ENCODE measurements at places on chromosomes 4 and X.

DNA sequence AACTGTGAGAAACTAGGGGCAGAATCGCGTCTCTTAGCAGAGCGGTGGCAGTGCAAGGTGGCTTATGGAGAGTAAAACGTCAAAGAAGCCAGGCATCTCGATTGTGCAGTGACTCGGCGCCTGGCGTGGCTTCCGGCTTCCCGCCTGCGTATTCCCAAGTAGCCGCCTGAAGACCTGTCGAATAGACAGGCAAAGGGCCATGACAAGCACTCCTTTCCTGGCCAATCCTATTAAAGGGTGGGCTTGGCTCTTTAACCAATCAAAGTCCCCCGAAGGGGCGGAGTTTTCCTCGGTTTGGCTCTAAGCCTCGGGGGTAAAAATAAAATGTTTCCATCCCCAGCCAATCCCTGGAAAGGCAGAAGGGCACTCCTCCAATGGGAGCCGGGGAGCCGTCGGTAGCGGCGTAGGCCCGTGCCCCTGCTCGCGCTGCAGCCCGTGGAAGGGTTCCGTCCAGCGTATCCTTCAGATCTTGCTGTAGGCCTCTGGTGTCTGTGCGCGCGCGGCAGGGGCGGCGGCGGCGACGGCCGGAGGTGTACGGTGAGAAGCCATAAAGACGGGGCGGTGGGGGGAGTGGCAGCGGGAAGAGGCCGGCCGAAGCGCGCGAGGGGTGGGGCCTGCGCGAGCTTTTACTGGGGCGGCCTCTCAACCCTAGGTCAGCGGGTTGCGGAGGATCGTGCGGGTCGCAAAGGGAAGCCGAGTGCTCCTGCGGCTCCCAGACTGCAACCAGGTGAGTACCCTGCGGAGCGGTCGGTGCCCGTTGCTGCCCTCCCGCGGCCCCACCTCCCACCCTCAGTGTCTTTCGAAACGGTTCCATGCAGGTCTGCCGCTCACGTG lies at the start of gene KANTR:
Gene KANTR, plus strand, starts transcription at position 395 of the 834 bp plus-strand sequence. CDS start 30,131 bp downstream, outside the sequence.
- peak; percentile 81 for DNase-seq

DNA sequence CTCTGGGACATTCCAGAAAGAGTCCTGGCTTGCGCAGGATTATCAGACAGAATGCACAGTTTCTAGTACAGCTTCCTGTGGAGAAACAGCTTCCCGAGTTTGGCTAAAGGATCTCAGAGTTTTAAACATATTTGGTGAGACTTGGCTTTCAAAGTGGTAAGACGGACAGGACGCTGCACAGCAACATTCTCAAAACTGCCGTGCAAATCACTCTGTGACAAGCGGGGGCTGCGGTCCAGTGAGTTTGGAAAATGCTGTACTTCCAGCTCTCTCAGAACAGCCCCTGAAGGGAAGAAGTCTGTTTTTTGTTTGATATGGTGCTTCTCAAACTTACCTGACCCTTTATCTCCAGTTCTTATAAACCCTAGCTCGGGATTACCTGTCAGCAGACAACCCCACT lies 18.1 kb downstream of the LGI2 start:
- no peak for DNase-seq

DNA sequence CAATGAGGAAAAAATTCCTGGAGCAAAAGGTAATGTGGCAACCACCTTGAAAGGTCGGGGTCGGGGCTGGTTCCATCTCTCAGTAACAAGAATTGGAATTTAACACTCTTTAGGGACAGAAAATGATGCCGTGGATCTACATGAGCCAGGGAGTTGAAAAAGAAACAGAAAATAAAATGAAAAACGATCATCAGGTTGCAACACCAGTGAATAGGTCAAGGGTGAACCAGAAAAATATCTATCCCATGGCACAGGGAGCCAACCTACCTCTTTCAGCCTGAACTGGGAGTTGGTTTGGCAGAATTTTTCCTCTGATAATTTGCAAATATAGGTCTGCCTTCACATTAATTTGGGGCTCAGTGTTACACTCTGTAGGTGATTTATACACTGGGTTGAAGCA lies 93.7 kb downstream of the C4orf33 start:
- DNase-seq, result no peak

DNA sequence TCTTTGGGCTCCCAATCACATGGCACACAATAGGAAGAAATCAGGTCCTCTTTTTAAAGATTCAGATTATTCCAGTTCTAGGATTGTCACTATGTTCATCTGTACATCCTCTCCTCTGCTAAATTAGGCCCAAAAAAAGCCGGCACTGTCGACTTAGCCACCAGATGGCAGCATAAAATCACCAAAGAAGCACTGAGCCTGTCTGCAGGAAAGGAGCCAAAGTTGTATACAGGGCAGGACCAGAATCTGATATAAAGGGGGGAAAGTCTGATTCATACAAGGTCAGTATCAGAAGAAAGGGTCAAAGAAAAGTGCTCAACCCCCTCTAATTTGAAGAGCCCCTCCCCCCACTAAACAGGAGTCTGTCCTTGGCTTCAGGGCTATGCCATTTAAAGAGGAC lies 292.5 kb downstream of the CHIC1 start:
- peak; percentile 56 for DNase-seq

GRCh38 chr4:72665171-72665968 lies 96.3 kb upstream of the ADAMTS3 start:
- DNase-seq, result no peak

- no peak for DNase-seq
These were observed 60.9 kb upstream of the MXD4 start for GRCh38 chr4:2322841-2323240.

DNA sequence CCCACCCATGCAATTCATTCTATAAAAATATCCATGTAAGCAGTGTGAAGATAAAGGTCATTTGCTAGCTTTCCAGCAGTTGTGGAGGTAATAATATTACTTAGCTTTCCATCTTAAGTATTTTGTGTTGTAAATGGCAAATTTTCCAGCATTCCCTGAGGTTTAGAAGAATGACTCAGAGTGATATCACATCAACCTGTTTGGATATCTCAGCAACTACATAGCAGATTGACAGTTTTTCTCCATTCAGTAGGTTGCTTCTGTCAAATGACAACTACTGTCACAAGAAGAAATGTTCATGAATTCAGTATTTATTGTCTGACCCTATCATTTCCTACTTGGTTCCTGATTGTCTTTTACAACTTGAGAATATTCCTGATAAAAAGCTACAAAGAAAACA lies 434.9 kb upstream of the GALNTL6 start:
- DNase-seq, result no peak

GRCh38 chrX:12999422-12999821 lies 24.5 kb downstream of the TMSB4X start:
- peak; percentile 61 for DNase-seq

DNA sequence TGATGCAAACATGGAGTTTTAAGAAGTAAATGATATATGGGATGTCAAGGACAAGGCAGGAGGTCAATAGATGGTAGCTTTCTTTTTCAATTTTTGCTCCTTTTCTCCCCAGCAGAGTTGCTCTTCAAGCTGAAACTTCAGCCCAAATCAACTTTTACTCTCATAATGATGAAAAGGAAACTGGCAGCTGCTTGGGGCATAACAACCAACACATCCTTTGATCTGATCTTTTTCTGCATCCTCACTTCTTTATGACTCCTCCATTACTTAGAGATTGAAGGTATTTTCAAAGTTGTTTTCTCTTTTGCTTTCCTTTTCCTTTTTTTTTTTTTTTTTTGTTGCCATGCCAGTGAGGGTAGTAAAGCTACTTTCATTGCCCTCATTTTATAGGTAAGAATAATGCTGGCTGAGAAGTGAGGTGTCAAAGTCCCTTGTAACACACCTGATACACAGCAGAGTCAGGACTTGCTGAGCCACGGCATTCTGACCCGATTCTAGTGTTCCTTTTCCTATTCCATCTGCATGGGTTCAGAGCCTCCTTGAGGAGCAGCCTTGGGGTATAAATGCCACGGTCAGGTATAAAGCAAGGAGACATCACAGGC lies 26.9 kb downstream of the SLC2A9 start:
- no peak for DNase-seq

DNA sequence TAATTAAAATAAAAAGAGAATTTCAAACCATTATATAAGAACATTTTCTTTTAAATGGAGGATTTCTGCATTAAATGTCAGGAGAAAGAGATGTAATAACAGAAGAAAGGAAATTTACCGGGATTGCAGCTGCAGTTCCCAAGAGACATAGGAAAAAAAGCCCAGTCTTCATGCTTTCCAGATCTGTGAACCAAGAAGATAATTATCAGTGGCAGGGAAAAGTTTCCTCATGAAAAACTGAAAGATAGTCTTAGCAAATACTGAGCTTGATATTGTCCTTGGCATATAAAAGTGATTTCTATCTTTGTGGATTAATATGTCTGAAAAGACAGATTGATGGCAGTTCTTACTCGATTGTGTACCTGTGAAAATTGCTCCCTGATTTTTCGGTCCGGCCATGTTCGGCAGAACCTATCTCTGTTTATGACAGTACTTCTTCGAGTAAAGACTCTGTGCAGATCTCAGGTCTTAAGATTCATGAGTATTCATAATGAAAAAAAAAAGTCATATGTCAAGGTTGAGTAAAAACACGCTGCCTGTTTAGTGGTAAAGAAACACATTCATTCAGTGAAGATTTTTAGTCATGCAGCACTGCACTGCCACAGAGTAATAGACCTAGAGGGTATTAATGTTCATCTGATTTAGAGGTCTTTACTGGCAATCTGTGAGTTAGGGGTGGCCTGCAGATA lies 29.6 kb downstream of the SPARCL1 start:
- DNase-seq, result no peak

- no peak for DNase-seq
These were observed 2441.0 kb downstream of the PCDH7 start for GRCh38 chr4:33161202-33161601.

DNA sequence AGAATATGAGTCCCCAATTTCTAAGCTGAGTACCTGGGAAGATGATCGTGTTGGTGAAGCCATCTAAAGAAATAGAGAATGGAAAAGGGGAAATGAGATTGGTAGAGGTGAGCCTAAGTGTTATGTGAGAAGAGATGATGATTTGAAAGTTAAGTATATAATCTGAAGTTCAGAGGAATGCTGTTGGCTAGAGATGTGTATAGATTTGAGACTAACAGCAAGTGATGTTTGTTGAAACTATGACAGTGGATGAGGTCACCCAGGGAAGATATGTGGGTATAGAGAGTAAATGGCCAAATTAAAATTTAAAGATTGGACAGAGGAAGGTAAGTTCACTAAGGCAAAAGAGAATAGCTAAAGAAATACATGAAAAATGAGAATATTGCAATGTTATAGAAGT lies 324.2 kb downstream of the MAPK10 start:
- DNase-seq, result no peak

DNA sequence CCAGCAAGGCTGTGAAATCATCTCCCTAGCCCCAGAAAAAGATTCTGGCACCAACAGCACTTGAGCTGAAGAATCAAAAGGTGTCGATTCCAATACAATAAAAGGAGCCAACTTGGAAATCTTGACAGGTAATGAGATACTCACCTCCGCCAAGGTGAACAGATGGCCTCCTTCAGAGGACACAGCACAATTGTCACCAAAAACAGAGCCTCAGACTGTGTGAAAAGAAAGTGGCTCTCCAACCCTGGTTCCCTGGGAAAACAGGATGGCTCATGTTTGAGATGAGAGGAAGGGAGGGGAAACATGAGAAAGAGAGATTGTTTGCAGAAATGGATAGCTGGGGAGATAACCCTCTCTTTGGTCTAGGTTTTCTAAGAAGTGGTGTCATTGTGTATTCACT lies 168.9 kb downstream of the HS3ST1 start:
- no peak for DNase-seq

DNA sequence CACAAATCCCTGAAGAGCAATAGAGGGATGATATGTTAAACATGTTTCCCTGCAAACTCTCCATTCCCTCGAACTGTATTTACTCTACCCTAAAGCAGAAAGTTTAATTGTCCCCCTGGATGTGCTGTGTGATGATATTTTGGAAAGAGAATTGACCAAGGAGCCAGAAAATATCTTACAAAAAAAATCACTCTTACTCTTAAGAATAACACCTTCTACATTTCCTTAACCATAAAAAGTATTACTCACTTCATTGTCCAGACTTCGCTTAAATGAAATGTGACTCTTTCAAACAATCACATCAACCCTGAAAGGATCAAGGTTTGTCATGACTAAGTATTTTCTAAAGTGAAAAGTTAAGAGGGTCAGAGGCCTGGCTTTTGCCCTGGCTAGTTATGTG lies 49.0 kb upstream of the EGFL6 start:
- no peak for DNase-seq

GRCh38 chrX:104270916-104271512 lies 16.3 kb upstream of the ESX1 start:
- no peak for DNase-seq

GRCh38 chr4:74934016-74934831 lies 1.3 kb downstream of the PARM1 start:
- DNase-seq, result no peak

- DNase-seq, result no peak
These were observed 385 bp downstream of the DCLK2 start for GRCh38 chr4:150078579-150079080.

DNA sequence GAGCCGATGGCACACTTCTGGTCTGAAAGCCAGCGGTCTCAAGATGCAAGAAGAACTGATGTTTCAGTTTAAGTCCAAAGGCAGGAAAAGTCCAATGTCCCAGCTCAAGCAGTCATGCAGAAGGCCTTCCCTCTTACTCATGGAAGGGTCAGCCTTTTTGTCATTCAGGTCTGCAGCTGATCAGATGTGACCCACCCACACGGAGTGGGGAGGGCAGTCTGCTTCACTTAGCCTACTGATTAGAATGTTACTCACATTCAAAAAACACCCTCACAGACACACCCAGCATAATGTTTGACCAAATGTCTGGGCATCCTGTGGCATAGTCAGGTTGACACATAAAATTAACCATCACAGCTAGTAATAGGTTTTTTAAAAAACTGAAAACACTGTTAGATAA lies 6.6 kb downstream of the HCCS start:
- DNase-seq, result no peak

GRCh38 chrX:114626323-114626722 lies 42.4 kb downstream of the HTR2C start:
- no peak for DNase-seq

- no peak for DNase-seq
These were observed 67.4 kb downstream of the RNF150 start for GRCh38 chr4:141065872-141066271.

DNA sequence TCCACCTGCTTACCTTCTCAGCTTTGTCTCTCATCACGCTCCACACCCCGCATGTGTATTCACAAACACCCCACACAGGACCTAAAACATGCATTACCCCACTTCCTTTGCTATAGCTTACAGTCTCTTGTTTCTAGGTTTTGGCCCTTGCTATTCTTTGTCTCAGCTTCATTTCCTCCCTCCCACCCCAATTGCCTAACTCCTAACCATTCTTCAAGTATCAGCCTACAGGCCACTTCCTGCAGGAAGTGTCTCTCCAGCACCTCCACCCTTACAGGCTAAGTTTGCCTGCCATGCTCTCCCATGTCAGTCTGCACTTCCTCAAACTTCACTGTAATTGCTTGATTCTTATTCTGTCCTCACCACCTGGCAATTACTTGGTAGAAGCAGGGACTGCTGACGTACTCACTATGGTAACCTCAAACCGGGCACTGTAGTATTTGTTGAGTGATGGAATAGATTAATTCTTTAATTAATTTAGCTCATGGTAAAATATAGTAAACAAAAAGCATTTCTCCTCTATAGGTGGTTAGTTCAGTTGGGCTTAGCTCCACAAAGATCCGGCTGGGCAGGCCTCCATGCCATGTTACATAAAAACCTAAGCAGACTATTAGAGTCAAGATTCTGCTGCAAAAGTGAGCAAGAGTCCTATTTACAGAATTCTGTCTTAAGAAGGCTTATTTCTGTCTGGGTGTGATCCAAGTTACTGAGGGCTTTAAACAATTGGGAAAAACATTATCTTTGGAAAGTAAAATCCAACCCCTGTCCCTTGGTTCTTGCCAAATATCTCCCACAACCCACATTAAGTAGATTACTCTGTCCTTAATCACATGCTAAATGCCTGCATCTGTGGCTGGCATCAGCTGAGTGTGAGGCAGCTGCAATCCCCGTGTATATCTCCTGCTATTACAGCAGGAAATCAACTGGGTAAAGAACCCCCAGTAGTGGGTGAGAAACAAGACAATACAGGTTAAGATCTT lies 124.7 kb upstream of the CPEB2 start:
- no peak for DNase-seq
